ENCODE measurements at places on chromosomes 13 and 19.

DNA sequence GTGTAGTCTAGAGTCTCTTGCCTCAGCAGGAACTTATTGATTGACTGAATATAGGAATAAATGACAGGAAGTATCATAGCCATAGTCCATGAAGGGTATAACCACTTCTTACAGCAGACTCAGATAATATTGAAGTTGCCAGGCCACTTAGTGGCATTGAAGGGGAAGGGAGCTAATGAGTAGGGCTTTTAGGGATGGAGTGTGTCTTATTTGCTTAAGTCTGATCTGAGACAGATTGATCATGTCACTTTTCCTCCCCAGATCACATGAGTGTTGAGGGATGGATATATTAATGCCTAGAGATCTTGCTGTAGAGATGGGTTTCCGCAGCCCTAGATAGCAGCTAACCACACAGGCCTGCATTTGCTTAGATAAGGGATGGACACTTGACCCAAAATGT, 62.2 kb upstream of the NBEA start:
- no peak for DNase-seq

GRCh38 chr13:75596657-75597182, 39.4 kb upstream of the LMO7 start:
- no peak for DNase-seq

DNA sequence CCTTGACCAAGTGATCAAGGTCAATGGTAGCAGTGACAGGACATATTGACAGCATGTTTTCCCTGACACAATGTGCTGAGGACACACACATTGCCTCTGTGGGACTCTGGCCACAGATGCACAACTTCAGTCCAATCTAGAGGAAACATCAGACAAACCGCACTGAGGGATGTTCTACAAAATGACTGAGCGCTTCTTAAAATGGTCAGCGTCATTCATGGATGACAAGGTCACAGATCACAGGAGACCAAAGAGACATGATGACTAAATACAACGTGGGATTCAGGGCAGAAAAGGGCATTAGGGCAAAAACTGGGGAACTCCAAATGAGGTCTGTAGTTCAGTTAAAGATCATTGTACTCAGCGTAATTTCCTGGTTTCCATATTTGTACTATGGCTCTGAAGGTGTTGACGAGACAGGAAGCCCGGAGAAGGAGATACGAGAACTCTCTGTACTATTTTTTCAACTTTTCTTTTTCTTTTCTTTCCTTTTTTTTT, 20.6 kb downstream of the PBX4 start:
- DNase-seq, result no peak

DNA sequence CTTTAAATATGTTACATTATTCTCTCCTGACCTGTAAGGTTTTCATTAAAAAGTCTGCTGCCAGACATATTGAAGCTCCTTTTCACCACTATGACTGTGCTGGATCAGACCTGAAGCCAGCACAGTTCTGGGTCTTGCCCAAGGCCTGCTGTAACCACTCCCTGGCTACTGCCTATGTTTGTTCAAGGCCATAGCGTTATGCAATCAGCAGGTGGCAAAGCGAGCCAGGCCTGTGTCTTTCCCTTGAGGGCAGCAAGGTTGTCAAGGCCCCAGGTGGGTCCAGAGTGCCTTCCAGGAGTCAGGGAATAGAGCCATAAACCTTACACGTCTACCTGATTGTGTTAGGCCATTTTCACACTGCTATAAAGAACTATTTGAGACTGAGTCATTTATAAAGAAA, 496.8 kb upstream of the PCDH9 start:
- DNase-seq, result no peak

- DNase-seq, result no peak
Measured at GRCh38 chr13:100130930-100131511, 42.1 kb downstream of the PCCA start.

GRCh38 chr19:42303101-42303464, 659 bp upstream of the PAFAH1B3 start:
- no peak for DNase-seq

DNA sequence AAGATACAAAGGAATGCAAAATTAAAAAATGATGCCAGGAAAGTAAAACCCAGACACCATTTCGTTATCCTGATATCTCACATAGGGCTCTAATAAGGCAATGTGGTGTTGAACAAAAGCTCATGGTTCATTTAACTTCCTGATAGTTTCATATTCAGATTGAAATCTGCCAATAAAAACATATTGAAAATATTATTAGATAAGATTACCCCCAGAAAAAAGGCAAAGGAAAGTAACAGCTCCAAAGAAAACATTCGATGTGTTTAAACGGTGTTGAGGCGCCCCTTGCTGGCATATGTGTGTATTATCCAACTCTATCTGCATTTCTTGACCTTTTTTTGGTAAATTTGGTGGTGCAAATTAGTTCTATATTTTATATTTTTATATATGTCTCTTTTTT, 75.9 kb downstream of the ESD start:
- no peak for DNase-seq

DNA sequence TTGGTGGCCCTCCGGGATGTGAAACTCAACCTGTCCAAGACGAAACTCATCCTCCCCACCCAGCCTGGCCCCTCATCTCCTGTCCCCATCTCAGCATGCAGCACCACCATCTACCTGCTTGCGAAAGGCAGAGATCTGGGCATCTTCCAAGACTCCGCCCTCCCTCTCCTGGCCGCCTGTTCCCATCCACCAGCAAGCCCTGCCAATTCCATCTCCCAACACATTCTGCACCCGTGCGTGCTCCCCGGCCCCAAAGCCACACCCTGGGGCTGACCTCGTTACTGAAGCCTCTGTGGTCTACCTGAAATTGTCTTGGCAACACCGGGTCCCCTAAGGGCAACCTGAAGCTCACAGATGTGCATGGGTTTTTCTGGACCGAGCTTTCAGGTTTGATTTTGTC, 13.2 kb upstream of the CAMSAP3 start:
- no peak for DNase-seq

DNA sequence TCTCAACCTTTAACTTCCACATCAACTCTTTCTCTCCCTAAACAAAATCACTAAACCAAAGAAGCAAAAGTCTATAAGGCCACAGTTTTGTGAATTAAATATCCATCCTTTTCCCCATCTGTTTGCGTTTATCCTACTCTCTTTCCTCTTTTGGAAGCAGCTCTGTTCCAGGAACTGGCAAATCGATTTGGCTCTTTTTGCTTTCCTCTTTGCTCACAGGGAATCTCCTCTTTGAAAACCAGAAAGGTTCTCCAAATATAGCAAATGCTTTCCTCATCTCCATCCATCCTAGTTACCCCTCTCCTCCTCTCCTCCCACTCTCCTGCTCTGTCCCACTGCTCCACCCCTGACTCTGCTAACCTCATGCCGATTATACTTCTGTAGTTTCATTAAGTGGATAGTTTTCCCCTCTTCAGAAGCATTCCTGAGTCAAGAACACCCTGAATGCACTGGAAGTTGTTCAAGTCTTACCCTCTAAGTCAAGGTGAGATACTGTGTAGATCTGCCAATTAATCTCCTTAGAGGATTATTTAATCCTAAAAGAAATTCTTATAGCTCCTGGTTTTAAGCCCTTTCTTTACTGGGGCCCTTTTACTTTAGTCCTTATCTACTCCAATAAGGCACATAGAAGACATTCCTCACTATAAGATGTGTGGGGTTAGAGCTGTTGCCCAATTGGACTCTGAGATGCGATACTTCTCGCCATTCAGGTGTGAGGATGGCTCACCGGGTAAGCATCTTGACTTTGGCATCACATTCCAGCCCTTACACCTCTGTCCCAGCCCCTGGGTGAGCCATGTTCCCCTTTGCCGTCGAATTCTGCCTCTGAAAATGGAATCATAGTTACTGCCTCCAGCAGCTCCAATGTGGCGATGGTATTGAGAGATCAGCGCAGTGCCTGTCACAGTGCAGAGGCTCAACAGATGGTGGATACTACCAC, 67.6 kb downstream of the COL4A2 start:
- no peak for DNase-seq

DNA sequence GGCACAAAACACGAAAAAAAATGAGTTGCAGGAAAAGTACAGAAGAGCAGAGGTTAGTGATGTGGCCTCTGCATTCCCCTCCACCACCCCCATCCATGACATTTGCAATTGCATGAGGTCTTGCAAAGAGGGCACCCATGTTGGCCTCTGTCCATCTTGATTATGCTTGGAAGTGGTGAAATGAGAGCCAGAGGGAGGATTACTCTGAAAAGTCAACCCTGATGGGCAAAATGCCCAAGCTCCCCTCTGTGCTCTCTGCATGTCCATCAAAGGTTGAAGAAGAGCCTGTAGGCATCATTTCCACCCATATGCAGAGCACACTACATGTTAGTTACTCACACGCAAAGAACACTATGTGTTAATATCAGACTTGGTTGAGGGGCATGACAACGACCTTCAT, 71.4 kb downstream of the SLC15A1 start:
- no peak for DNase-seq

DNA sequence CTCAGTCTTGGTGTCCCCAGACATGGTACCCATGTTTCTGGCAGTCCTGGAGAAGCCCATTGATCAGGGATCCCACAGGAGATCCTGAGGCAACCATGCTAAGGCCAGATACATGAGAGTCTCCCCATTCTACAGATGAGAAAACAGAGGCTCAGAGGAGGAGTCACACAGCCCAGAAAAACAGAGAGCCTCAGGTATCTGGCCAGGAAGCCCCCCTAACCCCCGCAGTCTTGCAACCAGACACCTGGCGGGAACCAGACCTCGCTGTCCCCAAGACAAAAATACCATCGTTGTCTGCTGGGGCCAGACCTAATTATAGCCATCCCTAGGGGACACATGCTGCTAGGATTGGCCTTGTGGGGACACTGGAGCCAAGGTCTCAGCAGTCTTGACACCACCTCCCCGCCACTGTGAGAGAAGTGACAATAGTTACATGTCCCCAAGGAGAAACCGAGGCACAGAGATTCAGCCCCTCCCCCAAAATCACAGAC, 1.6 kb upstream of the PDE4C start:
- DNase-seq, result no peak
